HAP-1 (cell line): ENCODE measurements at places on chromosomes 3 and 15.

- no peak for DNase-seq
Observed at GRCh38 chr3:162353414-162353813, 856.8 kb downstream of the OTOL1 start.

DNA sequence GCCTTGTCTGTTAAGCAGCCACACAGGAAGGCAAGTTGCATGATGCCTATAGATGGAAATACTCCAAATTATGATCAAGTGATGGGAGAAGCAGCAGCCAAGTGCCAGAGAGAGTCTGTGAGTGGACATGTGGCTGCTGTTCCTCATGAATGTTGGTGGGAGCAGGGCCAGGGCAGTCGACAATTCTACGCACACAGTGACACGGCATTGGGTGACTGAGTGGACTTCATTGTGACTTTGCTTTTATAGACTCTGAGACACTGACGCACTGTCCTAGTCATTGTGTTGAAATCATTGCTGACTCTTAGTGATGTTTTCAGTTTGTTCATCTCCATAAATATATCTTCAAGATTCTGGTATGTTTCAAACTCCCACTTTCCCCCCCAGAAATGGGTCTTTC lies 246.3 kb upstream of the SEMA6D start:
- no peak for DNase-seq

DNA sequence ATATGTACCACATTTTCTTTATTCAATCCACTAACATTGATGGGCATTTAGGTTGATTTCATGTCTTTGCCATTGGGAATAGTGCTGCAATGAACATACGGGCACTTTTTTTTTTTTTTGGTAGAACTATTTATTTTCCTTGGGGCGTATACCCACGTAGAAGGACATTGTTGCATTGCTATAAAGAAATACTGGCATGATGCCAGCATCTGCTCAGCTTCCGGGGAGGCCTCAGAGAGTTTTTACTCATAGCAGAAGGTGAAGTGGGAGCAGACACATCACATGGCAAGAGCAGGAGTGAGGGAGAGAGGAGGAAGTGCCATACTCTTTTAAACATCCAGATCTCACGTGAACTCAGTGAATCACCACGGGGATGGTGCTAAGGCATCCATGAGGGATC lies 197.0 kb downstream of the SQOR start:
- DNase-seq = no peak

GRCh38 chr15:48001393-48002039 lies 119.3 kb upstream of the SLC24A5 start:
- DNase-seq = no peak

- no peak for DNase-seq
Observed at GRCh38 chr15:76512971-76513370, 176.4 kb downstream of the ISL2 start.

- DNase-seq = no peak
Observed at GRCh38 chr15:33136353-33136752, 58.2 kb downstream of the FMN1 start.

GRCh38 chr15:98745650-98746374 lies 97.5 kb downstream of the IGF1R start:
- DNase-seq = no peak

DNA sequence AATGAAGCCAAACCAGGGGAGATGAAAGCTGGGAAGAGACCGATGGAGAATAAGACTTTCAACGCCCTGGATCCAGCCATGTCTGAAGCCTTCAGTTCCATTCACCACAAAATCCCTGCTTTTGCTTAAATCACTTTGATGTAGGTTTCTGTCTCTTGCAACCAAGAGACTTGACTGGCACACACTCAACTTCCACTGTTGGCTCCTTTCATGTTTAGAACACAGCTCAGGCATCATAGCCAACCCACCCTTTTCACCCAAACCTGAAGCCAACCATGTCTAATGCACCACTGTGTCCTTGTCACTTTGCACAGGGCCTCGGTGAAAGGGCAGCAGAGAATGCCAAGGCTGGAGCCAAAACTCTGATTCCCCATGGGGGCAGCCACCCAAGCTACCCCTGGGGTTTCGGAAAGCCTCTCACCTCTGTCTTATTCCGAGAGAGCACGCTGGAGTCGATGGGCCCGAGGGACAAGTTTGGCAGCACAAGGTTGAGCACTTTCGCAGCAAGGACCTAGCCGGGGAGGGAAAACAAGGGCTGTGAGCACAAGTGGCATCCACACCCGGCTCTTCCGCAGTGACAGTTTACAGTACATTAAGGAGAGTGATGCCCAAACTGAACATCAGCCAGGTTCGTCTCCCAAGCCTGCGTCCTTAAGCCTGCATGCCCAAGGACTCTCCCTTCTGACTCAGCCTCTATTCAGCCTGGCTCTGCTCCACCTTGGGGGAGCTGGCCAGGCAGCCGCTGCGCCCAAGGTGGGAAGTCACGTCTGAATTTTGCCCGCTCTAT lies 37.6 kb downstream of the ABTB1 start:
- DNase-seq = no peak

DNA sequence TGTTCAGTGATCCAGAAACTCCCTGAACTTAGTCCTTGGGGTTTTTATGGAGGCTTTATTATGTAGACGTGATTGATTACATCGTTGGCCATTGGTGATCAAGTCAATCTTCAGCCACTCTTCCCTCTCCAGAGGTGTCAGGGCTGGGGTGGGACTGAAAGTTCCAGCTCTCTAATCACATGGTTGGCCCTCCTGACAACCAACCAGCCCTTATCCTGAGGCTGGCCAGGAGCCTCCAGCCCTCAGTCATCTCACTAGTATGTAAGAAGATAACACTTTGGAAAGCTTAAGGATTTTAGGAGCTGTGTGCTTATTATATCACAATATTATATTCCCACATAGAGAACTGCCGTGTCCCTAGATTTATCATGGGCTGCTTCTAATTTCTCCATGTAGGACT lies 142.3 kb downstream of the VPS8 start:
- no peak for DNase-seq

DNA sequence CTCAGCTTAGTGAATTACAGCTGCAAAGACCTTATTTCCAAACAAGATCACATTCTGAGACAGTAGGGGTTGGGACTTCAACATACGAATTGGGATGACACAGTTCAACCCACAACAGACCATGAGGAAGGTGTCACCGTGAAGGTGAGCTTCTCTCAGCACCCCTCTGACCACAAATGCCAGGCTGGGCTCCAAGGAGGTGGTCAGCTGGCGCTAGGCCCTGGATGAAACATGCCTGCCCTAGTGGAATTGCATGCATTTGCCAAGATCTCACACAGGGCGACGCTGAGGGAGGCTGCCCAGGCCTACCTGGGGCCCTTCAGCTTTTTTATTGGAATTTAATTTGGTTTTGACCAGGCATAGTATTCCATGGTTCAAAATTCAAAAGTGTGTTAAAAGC lies 1.8 kb downstream of the CFAP100 start:
- DNase-seq = no peak

- DNase-seq = no peak
Observed at GRCh38 chr3:124126436-124127023, 134.6 kb upstream of the ROPN1 start.

DNA sequence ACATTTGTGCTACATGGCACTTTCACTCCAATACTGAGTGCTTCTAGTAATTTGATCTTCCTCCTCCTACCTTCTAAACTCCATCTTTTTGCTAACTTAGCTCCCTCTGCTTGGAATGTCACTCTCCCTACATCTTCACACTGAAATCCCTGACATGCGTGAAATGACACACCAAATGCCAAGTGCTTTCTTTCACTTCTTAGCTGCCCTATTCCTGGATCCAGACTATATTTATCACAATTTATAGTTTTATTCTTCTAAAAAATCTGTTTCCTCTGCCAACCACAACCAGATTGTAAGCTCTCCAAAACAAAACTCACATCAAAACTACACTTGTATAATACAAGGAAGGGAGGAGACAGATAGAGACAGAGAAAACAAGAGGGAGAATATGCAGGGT lies 387.3 kb downstream of the FGF12 start:
- DNase-seq = no peak

DNA sequence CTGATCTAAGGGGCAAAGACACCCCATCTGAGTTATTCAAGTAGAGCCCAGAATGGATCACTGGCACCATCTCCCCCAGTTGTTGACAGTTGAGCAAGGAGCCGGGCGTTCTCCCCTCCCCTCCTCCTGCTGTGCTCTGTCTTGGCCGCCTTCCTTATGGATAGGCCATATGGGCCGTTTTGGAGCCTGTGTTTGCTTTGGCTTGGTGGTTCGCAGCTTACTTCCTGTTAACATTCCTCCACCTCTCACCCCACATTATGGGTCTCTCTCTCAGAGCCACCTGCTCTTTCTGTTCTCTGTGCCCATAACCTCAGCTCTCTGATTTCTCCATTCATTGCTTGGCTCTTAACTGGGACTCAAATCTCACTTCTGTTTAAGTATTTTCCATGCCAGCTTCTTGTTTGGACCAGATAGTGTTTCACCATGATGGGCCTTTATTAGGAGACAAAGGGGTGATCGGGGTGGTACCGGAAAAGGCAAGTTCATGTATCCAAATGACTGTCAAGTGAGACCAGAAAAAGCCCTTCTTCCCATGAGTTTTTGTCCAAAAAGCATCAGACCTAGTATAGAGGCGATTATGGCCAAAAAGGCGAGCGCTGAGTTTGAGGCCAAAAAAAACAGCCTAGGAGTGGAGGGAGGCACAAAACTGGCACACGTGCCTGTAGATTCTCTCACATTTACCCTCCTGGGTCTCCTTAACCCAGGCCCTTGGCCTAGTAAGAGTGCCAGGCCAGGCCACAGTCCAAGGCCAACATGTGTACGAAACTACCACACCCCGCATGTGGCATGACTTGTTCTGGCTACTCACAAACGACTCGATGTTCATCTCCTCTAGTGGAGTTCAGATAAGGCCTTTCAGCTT lies 62.6 kb downstream of the DUT start:
- DNase-seq = no peak

DNA sequence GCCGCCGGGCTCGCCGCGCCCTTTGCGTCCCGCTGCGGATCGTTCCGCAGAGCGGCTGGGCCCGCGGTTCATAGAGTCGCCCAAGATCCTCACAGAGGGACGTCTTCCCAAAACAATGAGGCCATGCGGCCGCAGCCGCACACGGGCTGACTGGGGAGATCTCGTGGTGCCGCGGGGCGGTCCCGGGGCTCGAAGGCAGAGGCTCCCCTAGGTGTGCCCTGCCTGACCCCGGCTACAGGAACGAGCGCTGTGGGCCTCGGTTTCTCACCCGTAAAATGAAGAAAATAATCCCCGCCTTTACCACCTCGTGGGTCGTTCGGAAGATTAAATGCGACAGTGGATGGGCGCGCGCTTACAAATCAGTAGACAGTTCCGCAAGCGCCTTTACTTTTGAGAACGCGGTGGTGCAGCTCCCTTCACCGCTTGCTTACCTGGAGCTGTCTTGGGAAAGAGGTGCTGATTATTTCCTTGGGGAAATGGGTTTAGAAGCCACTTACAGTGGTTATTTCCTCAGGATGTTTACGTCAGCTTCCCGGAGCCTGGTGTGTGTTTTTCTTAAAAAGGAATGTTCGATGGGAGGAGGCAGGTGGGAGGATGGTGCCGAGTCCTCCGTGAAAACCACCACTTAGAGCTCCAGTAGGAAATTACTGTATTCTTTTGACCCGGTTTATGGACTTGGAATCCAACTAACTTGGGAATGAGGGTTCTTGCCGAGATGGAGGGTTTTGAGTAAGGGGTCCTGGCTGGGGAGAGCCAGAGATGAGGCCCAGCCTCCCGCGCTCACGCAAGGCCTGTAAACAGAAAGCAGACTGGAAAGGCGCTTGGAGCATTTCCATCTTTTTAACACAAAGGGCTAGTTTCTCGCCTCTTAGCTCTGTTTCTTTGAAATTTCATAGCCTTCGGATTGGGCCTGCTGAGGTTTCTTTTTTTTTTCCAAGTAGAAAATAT lies 1.9 kb upstream of the MEX3B start:
- DNase-seq = no peak

DNA sequence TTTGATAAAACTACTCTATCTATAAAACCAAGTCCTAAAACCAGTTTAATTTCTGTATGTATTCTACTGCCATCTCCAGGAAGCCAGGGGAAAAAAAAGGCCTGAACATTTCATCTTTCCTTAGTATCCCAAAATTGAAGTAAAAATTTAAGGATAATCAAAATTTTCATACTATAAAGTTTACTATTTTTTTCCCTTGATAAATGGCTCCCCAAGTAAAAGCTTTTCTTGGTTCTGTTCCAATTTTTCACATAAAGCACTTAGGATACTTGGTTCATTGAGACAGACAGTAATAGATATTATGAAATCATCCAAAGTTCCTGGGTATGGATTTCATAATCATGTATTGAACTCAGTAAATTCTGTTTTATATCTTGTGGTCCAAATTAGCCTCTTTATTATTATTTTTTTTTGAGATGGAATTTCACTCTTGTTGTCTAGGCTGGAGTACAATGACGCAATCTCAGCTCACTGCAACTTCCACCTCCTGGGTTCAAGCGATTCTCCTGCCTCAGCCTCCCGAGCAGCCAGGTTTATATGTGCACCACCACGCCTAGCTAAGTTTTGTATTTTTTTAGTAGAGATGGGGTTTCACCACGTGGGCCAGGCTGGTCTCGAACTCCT lies 34.5 kb downstream of the ICE2 start:
- no peak for DNase-seq

DNA sequence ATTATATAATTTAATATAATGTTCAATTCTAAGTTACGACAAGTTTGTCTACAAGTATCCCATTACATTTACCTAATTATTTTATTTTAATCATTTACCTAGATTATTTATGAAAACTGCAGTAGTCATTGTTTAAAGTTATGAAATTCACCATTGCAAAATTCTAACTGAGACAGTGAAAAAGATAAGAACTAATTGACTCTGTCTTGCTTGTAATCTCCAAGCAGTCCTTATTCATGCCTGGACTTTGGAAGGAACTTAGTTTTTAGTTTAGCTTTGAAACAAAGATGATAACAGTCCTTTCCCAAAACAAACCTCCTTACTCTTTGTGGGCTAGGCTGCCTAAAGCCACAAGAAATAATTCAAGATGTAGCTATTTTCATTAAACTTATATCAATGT lies 165.0 kb downstream of the SUCNR1 start:
- no peak for DNase-seq

- peak; percentile 81 for DNase-seq
Observed at GRCh38 chr3:57164657-57165573, at the start of gene IL17RD. TSS of gene IL17RD (minus strand) at chr3:57165353. CDS start at chr3:57165286, 67 bp downstream.

DNA sequence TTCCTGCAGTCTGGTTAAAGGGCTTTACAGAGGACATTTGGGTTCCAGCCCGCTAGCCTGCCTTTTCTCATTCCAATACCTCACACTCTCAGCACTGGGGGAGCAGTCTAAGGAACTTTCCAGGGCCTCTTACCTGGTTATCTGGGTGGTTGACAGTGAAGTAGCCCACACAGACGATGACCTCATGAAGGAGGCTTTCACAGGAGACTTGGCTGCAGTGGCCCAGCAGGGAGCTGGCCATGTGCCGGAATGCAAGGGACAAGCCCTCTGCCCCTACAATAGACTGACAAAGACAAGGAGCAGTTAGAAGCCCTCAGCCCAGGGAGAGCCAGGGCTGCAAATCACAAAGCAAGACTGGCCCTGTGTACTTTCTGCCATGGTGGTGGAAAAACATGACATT lies 39.5 kb downstream of the ISL2 start:
- DNase-seq = no peak

DNA sequence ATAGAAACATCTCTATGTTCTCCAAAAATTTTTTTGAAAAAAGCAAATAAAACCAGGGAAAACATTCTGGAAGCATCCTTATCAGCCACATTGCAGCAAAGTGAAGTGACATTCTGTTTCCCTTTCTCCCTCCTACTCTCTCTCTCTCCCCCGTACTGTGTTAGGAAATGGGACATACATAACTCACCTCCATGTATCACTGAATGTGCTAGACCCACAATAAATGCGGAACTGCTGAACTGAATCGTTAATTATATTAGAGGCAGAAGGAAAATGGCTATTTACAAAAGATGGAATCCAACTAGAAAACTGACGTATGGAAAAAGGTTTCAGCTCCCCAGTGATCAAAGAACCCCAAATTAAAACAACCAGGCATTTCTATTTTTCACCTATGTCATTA lies 129.8 kb downstream of the MINAR1 start:
- no peak for DNase-seq
